ENCODE measurements at places on chromosomes 2 and 18. TPM values are rescaled to one million over a fixed set of nuclear protein-coding genes. Genes with fewer than 3 reads are reported as not detected.

The EMILIN2 gene
- 12.7 TPM for total RNA-seq

The MC2R gene
- total RNA-seq, result not detected

The NCOA1 gene
- 29.8 TPM for total RNA-seq

The COBLL1 gene
- 0.58 TPM for total RNA-seq

The HOXD3 gene
- total RNA-seq, result not detected

The CUL3 gene
- total RNA-seq, result 68.5 TPM

The IL36A gene
- total RNA-seq, result not detected

The REG3A gene
- not detected for total RNA-seq

The CNTNAP5 gene
- total RNA-seq, result not detected

The CEP192 gene
- total RNA-seq, result 35.2 TPM

The USP14 gene
- 65.1 TPM for total RNA-seq

The CCDC148 gene
- not detected for total RNA-seq

The TRABD2A gene
- 39.4 TPM for total RNA-seq

The PLGLB1 gene
- total RNA-seq, result 4.4 TPM

The CFAP53 gene
- total RNA-seq, result 0.97 TPM

The TUBB8B gene
- total RNA-seq, result not detected
